Stimulated activated CD4-positive, alpha-beta T cell treated with anti-CD3 and anti-CD28 coated beads, Interleukin-15, amount 100 ng/mL, for 1 hour (primary cell): ENCODE measurements at places on chromosomes 6 and 20.

DNA sequence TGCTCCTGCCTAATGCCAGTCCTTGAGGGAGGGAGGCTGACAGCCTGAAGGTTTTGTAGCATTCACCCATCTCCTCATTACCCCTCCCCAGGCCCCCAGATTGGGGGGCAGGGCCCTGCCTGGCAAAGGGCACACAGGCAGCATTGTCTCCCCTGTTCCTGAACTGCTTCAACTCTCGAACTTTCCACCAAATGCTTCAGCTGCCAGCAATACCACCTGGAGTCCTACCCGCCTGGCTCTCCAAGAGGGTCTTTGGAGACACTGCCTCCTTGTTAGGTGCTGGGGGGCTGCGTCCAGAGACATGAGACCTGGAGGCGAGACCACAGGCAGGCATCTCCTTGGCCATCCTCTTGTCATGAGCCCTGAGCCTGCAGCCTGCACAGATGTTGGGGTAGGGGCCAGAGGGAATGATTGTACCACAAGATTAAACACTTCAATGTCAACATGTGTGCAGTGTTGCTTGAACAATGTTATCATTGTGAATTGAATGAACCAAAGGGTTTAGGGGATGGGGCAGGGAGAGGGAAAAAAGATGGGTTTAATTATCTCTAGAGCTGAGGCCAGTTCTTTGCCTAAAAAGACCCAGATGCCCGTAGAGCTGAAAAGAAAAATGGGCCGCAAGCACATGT is 25.0 kb downstream of the BMP7 start:
- DNase-seq, result no peak

DNA sequence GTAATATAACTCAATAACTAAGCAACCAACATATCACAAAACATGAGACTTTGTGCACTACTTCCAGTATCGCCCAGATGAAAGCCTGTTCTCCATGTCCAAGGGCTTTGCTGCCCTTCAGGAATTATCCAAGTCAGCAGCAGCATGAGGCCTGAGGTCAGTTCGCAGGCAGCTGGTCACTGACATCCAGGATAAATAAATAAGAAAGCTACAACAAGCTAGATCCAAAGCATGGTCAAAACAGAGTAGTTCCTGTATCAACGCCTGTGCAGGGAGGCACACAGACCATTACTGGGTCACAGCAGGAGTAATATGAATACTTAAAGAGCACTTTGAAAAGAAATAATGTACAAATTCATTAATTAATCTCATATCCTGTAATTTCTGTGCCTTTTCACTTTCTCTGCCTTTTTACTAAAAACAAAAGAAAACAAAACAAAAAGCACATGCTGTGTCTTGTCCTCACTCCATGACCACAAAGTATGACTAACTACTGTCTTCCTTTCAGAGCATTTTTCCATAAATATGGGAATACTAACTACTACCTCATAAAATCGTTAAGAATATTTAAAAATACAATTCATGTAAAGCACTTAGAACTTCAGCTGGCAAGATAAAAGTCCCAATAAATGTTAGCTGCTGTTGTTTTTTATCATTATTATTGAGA is 374.9 kb upstream of the IRAK1BP1 start:
- no peak for DNase-seq

DNA sequence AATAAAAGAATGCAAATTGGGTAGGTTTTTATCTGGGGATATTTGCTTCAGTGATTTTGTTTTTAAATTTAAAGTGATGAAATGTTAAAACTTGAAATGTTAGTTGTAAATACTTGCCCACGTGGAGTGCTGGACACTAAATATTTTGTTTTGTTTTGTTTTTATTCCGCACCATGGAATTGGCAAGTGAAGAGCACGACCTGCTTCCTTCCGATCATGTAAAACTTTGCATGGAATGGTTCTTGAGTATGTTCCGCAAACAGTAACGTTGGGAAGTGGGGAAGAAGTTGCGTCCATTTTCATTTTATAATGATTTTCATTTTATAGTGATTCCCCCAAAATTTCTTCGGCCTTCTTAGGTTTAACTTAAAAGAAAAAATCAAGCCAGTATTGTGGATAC is 765 bp downstream of the IRAK1BP1 start:
- DNase-seq, result no peak

GRCh38 chr6:144278659-144279314 is 6.3 kb upstream of the UTRN start:
- DNase-seq, result no peak

DNA sequence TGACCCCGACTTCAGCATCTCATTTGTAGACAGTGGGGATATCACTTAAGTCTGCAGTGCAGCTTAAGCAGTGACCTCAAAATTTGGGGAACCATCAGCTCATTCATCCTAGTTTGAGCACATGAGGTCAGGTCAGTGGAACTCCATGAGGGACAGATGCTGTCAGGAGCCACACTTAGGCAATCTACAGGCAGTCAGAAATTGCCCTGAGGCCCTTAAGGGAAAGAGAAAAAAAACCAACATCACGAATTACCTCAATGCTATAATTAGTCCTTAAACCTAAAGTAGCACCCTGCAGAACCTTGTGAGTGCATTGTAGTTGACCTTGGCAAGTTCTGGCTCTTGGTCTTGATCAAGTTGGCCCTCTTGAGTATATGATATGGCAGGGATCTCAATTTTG is 21.1 kb downstream of the TMEM74B start:
- DNase-seq, result no peak

GRCh38 chr6:29647927-29648642 is 8.8 kb upstream of the MOG start:
- DNase-seq, result no peak
